ENCODE measurements at places on chromosomes 5 and 9.

DNA sequence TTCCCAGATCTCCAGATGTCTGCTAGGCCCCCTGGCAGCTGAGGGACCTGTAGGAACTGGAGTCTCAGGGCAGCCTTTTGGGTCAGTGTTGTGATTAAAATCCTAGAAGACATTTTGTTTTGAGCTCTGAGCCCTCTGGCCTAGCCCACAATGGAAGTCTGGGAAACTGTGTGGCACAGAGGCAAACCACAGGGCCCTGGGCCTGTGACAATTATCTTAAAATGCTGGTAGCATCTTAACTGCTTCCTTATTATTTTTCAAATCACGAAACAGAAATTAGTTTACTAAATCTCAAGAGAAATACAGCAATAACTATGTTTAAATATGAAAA, 125.5 kb downstream of the STARD4 start:
- no peak for DNase-seq

DNA sequence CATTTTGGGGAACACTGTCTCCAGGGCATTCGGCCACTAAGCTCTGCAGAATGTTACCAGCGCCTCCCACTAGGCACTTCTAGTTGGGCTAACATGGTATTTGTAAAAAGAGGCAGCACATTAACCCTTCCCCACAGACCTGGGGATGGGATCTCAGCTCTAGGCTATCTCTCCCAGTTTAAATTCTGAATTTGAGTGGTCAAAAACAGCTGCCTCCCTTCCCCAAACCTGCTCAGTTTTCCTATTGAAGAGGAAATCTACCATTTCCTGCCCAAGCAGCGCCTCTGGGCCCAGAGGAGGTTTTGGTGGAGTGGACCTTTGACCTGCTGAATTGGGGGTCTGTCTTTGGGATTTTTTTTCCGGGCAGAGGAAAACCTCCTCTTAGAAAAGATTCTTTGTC, 53.2 kb downstream of the ENC1 start:
- DNase-seq: no peak

- no peak for DNase-seq
Observed at GRCh38 chr9:14180093-14180959, 133.6 kb downstream of the NFIB start.

GRCh38 chr5:31478901-31479300, 53.0 kb downstream of the DROSHA start:
- no peak for DNase-seq

GRCh38 chr9:124706685-124707084, 64.4 kb downstream of the NR6A1 start:
- no peak for DNase-seq

DNA sequence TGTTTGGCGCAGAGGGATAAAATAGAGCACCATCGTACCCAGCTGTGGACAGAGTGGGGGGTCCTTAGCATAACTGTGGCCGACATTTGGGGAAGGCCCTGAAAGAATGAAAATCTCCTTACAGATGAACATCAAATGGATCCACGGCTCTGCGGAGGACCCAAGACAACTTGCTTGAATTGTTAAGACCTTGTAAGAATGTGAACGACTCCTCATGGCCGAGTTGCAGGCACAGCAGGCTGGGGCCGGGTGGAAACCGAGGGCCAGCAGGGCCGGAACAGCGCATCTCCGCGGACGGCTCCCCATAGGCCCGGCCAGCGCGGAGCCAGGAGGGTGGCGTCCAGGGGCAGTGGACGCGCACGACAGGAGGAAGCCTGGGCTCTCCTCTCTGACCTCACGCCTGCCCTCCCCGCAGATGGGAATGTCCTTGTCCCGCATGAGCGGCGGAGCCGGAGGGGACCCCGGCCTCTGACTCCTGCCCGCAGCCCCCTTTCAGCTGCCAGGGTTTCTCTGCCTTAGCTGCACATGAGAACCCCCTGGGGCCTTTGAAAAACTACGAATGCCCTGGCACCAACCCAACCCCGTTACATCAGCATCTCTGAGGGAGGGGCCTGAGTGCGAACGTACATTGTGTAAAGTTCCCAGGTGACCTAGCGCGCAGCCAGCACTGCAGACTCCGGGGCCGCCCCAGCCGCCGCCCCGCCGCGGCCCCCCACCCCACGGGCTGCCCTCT, 36.2 kb upstream of the PTCH1 start:
- DNase-seq: no peak

GRCh38 chr5:154514331-154514730, 36.3 kb upstream of the HAND1 start:
- DNase-seq: no peak

GRCh38 chr9:27528076-27528885, 1.3 kb downstream of the MOB3B start:
- DNase-seq: no peak

- DNase-seq: no peak
Observed at GRCh38 chr5:169229342-169229892, 71.5 kb downstream of the SLIT3 start.

DNA sequence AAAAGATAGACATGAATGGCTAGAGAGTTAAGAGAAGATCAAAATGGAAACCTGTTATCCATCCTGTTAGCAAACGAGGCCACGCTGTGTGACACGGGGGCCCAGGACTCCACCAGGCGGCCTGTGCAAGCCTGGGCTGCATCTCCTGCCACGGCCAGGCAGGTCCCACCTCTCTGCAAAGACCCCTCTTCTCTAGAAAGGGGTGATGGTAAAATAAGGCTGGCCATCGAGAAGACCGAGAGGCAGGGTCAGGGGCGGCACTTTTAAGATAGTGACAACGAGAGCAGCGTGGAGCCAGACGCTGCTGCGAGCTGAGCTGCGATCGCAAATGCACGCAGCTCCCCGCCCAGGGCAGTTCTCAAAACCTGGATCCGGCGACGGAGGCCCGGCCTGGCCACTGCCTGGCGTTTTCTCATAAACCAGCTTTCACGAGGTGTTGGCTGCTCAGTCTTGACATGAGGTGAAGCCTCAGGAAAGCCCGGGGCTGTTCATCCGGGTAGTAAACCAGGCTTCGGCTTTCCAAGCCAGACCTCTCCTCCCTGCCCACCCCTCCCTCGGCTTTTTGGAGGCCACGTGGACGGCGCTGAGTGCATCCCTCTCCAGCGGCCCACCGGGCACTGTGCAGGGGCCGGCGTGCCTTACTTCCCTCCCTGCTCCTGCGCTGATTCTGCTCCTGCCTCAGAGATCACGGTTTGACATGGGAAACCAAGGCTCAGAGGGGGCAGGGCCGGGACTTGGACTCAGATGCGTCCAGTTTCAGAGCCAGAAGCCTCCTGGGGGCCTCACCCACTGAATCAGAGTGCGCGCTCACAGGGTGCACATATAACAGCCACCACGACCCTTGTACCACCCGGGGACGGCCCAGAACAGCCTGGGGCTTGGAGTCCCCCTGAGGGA, 151.6 kb upstream of the PHYKPL start:
- no peak for DNase-seq

- no peak for DNase-seq
Observed at GRCh38 chr9:27505744-27506161, 18.3 kb upstream of the IFNK start.

- no peak for DNase-seq
Observed at GRCh38 chr5:34620185-34620584, 35.9 kb upstream of the RAI14 start.

DNA sequence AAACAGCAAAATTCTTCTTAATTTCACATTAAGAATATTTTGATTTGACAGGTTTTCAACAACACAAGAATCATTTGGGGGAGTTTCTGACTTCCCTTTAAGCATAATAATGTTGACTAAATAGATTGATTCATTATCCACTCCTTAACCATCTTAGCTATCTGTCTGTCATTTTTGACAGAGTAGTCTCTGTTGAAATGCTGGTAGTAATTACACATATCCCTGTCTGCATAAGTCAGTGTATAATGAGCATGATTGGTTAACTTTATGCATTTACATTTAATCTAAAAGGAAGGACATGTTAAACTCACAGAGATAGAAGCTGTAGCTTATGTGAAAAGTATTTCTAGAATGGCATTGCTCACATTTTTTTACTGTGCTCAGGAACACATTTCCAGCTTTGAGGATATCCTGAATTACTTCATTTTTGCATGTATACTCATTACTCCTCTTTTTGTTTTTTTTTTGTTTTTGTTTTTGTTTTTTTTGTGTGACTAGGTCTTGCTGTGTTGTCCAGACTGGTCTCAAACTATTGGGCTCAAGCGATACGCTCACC, 385.9 kb downstream of the KDM4C start:
- no peak for DNase-seq

DNA sequence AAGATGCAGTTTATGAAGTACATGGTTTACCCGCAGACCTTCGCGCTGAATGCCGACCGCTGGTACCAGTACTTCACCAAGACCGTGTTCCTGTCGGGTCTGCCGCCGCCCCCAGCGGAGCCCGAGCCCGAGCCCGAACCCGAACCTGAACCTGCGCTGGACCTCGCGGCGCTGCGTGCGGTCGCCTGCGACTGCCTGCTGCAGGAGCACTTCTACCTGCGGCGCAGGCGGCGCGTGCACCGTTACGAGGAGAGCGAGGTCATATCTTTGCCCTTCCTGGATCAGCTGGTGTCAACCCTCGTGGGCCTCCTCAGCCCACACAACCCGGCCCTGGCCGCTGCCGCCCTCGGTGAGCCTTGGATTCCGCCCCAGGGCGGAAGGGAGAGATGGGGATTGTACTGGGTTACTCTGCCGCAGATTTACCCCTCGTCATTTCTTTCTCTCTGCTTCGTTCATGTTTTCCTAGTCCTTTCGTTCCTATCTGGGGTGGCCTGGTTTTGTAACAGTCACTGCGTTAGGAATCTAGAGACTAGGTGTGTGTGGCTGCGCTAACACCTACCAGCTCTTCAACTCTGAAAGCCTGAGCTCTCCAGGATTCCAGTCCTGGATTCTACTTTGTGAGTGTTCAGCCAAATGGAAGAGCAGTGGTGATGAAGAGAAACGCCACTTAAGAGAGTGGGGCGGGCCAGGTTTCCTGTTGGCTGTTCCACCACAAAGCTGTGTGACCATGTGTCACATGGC, 638 bp downstream of the MRPS30 start:
- DNase-seq: peak; percentile 31

GRCh38 chr9:68458918-68459317, 81.8 kb downstream of the TMEM252 start:
- no peak for DNase-seq

DNA sequence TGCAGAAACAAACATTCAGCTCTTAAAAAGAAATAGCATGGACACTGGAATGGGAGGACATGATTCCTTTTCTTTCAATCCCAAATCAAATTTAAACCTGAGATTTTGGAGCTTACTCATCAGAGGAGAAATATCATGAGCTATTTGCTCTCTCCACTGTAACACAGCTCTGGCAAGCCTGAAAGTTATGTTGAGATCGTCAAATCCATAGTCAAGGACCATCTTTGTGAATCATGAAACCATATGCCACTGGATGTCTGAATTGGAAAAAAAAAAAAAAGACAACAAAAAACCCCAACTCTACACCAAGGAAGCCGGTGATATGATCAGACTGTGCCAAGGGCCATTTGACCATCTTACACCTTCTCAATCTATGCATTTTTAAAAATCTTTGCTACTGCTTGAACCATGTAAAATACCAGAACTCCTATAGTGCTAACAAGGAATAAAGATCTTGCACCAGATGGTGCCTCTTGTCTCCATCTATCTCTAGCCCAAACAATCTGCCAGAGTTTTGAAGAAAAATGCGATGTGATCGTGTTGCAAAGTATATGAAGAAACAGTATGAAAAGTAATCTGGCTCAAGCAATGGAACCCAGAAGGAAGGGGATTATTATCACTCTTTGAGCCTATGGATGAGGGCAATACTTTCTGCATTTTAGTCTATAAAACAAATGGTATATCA, 138.1 kb upstream of the MEF2C start:
- no peak for DNase-seq

DNA sequence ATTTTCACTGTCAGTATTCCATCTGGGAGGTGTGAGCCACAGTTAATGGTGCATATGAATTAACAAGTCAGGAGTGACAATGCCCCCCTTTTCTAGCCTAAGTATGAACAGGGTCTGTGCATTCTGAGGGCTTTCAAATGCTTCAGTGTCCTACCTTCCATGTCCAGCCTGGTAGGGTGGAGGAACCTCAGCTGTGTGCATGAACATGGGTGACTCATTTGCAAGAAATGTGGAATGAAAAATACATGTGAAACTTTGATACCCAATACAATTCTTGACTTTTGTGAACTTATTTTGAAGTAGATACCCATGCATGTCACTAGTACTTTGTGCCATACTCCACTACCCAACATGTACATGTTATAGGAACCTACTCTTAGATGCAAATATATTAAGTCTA, 375.8 kb downstream of the SEMA5A start:
- DNase-seq: no peak

GRCh38 chr9:111874500-111874899, 22.1 kb upstream of the UGCG start:
- no peak for DNase-seq

- DNase-seq: no peak
Observed at GRCh38 chr9:119801311-119801710, 432.1 kb upstream of the BRINP1 start.

- no peak for DNase-seq
Observed at GRCh38 chr5:157390133-157390532, 69.9 kb upstream of the NIPAL4 start.

GRCh38 chr9:26746357-26747072, 146.1 kb downstream of the CAAP1 start:
- DNase-seq: peak; percentile 39

DNA sequence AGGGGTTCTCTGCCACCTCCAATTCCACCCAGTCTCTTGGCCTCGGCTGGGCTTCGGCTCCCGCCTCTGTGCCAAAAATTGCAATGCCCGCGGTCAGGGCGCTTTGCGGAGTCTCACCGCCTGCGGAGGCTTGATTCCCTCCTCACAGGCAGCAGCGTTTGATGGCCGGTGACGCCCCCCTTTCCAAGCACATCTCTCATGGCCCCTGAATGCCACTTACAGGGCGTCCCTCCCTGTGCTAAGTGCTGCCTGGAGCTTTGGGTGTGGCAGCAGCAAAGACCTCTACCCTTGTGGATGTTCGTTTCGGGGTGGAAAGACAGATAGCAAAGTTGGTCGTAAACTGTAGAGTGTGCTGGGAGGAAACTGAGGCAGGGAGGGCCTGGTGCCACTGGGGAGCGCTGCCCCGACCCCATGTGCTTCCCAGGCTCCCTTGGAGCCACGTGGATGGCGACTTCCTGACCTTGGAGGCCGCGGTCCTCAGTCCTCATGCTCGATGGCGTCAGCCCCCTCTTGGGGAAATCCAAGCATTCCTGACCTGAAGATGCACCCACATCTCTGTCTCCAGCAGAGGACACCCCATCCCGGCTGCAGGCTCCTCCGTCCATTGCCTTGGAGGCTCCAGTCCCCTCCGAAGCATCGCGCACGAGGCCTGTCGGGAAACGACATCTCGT, 249.2 kb upstream of the IRX4 start:
- no peak for DNase-seq

GRCh38 chr5:116788851-116789403, 214.3 kb upstream of the SEMA6A start:
- no peak for DNase-seq

GRCh38 chr5:57929271-57929670, 446.7 kb upstream of the ACTBL2 start:
- DNase-seq: no peak

DNA sequence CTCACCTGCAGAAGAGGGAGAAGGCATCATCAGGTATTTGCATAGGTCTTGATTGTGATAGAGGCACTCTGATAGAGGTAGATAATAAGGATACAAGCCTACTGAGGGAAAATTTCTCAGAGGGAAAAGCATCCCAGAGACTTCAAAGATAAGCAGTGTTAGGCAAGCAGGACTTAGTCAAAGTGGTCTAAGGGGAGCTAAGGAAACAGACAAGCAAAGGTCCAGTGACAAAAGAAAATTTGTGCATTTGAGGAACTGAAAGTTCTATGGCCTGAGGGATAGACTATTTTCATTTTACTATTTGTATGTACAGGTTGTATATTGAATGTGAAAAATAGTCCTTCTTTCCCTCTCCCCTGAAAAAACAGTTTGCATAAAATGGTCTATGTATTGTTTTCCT, 27.4 kb downstream of the OXCT1 start:
- DNase-seq: no peak
